Small intestine (tissue), 16 donors: ENCODE measurements at places on chromosomes 5 and 9.
A peak's percentile ranks its signal among the peaks of the same experiment; 100 is the strongest.

DNA sequence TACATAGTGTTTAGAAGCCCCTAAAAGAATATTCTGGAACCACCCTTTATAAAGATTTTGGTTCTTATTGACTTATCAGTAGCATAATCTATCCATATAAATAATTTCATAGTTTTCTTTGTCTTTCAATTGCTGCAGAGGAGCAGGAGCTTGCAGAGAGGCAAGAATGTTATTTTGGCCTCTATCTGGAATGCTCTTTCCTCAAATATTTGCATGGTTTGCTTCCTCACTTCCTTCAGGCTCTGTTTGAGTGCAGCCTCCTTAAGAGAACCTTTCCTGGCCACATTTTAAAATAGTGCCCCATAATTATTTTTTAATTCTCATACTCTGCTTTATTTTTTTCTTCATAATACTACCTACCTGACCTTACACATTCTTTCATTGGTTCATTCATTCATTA is 1.5 kb downstream of the C5 start:
- H3K27me3 ChIP-seq: no peaks in the 10 kb centered on the region
- H3K27ac ChIP-seq: no peak overlapping the region
- H3K4me1 ChIP-seq: no peaks in the 10 kb centered on the region
- H3K36me3 ChIP-seq: no peaks in the 10 kb centered on the region
- H3K4me3 ChIP-seq: peak overlapping the region; percentile 36

DNA sequence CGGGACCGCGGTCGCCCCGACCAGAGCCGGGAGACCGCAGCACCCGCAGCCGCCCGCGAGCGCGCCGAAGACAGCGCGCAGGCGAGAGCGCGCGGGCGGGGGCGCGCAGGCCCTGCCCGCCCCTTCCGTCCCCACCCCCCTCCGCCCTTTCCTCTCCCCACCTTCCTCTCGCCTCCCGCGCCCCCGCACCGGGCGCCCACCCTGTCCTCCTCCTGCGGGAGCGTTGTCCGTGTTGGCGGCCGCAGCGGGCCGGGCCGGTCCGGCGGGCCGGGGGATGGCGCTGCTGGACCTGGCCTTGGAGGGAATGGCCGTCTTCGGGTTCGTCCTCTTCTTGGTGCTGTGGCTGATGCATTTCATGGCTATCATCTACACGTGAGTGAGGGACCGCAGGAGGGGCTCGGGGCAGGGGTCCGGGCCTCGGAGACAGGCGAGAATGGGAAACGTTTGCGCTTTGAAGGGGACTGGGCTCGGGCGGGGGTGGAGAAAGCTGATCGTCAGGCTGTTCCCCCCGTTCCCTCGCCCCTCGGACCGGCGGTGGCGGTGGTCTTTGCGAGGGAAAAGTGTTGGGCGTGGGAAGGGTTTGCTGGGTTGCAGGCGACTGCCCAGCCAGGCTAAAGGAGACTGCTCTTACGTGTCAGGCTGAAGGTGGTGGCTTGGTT is 457 bp downstream of the UGCG start:
- H3K27ac ChIP-seq: peak overlapping the region; percentile 90
- DNase-seq: no peak
- peak overlapping the region; percentile 99 for H3K4me3 ChIP-seq

- no peaks in the 10 kb centered on the region for H3K4me1 ChIP-seq
- no peaks in the 10 kb centered on the region for H3K36me3 ChIP-seq
Observed at GRCh38 chr9:27094640-27095298, 14.3 kb upstream of the TEK start.

DNA sequence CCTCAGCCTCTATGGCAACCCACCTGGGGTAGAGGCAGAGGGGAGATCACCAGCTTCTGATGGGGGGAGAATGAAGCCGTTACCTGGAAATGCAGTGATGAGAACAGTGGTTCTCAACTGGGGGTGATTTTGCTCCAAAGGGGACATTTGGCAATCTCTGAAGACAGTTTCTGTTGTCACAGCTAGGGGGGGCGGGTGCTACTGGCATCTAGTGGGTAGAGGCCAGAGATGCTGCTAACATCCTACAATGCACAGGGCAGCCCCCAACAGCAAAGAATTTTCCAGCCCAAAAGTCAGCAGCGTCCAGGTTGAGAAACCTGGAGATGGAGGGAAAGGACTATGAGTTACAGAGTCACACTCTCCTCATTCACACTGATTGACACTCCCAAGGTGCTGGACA is 84.5 kb downstream of the FGF1 start:
- no peak for DNase-seq
- peaks cover 3% of the 10 kb centered on the region for H3K27me3 ChIP-seq
- H3K4me1 ChIP-seq: no peaks in the 10 kb centered on the region
- no peak overlapping the region for H3K27ac ChIP-seq
- no peak overlapping the region for H3K4me3 ChIP-seq

GRCh38 chr5:95600557-95600956 is 19.3 kb upstream of the GPR150 start:
- H3K27ac ChIP-seq: no peak overlapping the region
- no peak for DNase-seq
- no peak overlapping the region for H3K4me3 ChIP-seq
- H3K36me3 ChIP-seq: no peaks in the 10 kb centered on the region
- no peaks in the 10 kb centered on the region for H3K4me1 ChIP-seq
- H3K27me3 ChIP-seq: no peaks in the 10 kb centered on the region

- no peaks in the 10 kb centered on the region for H3K27me3 ChIP-seq
- no peak overlapping the region for H3K27ac ChIP-seq
- DNase-seq: no peak
- H3K4me1 ChIP-seq: no peaks in the 10 kb centered on the region
- H3K36me3 ChIP-seq: no peaks in the 10 kb centered on the region
- H3K4me3 ChIP-seq: no peak overlapping the region
Observed at GRCh38 chr5:127389601-127390000, 99.0 kb downstream of the MEGF10 start.

- H3K4me3 ChIP-seq: no peak overlapping the region
- peak; percentile 73 for DNase-seq
- H3K4me1 ChIP-seq: no peaks in the 10 kb centered on the region
Observed at GRCh38 chr9:78239506-78239905, 3.6 kb downstream of the CEP78 start.

DNA sequence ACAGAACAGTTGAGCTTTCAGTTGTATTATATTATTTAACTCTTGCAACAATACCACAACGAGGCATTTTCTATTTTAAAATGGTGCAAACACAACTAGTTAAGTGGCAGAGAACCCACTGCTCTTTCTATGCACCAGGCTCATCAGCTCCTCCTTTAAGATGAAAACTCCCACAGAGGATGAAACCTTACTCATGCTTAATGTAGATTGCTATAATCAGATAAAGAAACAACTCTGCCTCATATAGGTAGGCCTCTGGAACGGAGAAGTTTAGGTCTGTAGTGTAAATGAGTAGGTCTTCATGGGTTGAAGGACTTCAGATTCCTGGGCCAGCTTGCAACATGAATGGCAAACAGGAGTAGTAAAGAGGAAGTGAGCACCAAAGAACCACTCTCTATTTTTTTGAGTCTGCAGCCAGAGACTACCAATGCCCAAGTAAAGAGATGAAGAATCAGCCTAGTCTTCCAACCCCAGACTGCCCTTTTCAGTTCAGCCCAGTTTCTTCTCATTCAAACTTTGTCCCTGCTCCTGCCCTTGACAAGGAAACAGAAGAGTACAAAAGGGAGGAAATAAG is 33.9 kb downstream of the HACD4 start:
- no peak for DNase-seq
- H3K4me3 ChIP-seq: no peak overlapping the region
- H3K36me3 ChIP-seq: peaks cover 9% of the 10 kb centered on the region

- no peak overlapping the region for H3K27ac ChIP-seq
- no peak for DNase-seq
- no peak overlapping the region for H3K4me3 ChIP-seq
Observed at GRCh38 chr5:119420169-119420568, 32.1 kb upstream of the HSD17B4 start.

DNA sequence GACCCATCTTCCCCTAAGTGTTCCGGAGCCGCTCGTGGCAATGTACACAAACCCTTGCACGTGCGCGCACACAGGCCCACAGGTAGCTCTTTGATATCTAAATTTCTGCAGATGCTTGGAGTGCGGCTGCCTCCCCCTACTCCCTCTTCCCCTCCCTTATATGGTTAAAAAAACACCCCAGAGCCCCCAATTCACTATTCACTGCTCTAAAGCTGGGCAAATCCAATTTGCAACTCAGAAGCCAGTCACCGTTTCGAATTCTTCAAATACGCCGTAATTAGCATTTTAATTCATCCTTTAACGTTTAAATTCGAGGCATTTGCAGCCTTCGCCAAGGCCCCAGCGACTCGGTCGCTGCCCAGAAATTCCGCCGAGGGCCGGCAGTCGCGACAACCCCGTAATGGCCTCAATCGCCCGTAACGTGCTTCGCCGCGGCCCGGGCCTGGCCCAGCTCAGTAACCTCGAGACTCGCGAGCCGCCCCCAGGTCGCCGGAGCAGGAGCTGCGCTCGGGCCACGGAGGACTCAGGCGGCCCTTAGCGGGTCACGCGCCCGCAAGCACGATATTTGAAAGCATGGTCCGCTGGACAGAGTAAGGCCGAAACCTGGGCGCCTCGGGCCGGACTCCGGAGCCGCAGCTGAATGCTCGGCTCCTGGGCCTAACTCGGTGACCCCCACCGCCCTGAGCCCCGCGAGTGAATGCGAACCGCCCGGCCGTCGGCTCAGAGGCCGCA is 1.3 kb downstream of the IRX2 start:
- H3K4me3 ChIP-seq: no peak overlapping the region
- H3K36me3 ChIP-seq: no peaks in the 10 kb centered on the region
- peak; percentile 11 for DNase-seq
- peaks cover 49% of the 10 kb centered on the region for H3K27me3 ChIP-seq
- no peaks in the 10 kb centered on the region for H3K4me1 ChIP-seq

DNA sequence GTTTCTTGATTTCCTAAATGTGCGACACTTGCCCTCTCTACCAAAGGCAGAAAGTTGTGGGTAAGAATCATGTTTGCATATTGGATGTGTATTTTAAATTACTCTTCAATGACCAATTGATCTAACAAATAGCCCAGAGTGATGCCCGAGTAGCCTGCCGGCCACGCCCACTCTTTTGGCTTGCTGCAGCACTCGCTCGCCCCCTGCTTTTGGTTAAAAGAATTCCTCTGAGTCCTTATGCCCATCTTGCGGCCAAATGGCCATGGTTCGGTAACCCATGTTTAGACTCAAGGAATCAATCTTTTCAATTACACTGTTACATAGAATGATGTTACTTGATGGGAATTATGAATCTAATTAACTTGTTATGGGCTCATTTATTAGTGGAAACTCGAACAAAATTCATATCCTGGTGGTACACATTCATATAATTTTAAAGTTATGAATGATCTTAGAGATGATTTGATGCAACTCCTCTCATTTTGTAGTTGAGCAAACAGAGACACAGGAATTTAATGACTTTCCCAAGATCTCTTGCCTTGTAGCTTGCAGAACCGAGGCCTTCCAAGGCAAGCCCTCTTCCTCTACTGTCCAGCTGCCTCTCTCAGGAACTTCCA is 36.5 kb downstream of the PPIC start:
- no peak for DNase-seq
- no peak overlapping the region for H3K4me3 ChIP-seq
- H3K36me3 ChIP-seq: peaks cover 8% of the 10 kb centered on the region
- H3K27me3 ChIP-seq: no peaks in the 10 kb centered on the region
- no peak overlapping the region for H3K27ac ChIP-seq

GRCh38 chr9:2059274-2059929 is 44.3 kb downstream of the SMARCA2 start:
- no peak overlapping the region for H3K4me3 ChIP-seq
- peaks cover 16% of the 10 kb centered on the region for H3K36me3 ChIP-seq
- no peaks in the 10 kb centered on the region for H3K4me1 ChIP-seq
- DNase-seq: no peak

- H3K27ac ChIP-seq: no peak overlapping the region
- no peak for DNase-seq
- H3K4me3 ChIP-seq: no peak overlapping the region
- no peaks in the 10 kb centered on the region for H3K4me1 ChIP-seq
- no peaks in the 10 kb centered on the region for H3K27me3 ChIP-seq
Observed at GRCh38 chr5:34587355-34588241, 68.5 kb upstream of the RAI14 start.

DNA sequence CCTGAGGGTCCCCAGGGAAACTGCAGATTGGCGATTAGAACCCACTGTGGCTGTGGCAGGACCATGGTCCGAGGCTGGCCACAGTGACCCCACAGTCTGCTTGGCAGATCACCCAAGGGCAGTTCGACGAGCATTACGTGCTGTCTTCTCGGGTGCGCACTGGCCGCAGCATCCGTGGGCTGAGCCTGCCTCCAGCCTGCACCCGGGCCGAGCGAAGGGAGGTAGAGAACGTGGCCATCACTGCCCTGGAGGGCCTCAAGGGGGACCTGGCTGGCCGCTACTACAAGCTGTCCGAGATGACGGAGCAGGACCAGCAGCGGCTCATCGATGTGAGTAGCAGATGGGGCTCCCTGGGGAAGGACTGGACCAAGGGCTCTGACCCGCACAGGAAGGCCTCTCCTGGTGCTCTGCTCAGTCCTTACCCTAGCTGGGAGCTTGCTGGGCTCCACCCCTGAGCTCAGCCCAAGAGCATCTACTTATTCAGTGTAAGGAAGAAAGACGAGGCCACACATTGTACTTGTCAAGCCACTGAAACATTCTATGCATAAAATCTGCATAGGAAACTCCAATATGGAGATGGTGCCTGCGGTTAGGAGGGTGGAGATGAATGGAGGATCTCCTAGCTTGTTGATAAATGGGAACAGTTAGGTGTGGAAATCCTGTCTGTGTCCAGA is 21.9 kb downstream of the CKMT2 start:
- H3K27me3 ChIP-seq: no peaks in the 10 kb centered on the region
- H3K4me3 ChIP-seq: no peak overlapping the region
- H3K4me1 ChIP-seq: no peaks in the 10 kb centered on the region
- H3K27ac ChIP-seq: no peak overlapping the region
- DNase-seq: no peak

- H3K4me1 ChIP-seq: no peaks in the 10 kb centered on the region
- DNase-seq: no peak
- H3K4me3 ChIP-seq: no peak overlapping the region
- H3K27ac ChIP-seq: no peak overlapping the region
Observed at GRCh38 chr5:167961731-167962130, 329.7 kb upstream of the WWC1 start.

DNA sequence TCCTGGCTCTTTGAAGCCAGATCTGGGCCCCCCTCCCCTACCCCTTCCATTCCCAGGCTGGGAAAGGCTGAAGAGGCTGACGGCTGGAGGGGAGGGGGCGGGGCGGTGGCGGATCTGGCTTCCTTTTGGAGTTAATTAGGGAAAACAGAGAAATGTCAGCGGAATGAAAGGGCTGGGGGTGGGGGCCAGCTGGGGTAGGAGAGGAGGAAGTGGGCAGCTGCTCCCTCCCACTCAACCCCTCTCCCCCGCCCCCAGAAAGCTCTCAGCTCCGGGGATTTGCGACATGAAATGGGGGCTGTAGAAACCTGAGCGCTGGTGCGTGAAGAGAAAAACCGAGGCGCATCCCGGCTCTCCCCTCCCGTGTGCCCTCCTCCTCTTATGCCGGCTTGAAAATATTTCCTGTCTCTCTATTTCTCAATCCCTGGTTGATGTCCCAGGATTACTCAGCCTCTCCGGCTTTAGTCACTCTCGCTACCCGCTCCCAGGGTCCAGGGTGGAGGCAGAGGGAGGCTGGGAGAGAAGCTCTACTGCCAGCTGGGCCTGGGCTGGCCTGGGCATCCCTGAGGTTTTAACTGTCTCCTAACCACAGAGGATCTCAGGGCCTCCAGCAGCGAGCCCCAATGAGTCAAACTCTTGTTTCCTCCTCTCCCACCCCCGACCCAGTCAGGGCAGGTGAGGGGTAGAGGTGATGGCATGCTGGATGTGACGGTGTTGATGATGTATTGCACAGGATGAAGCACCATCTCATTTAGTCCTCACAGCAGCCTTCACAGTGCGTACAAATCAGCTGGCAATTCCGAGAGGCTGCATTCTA is 20.1 kb downstream of the PCDHGC5 start:
- no peaks in the 10 kb centered on the region for H3K27me3 ChIP-seq
- H3K36me3 ChIP-seq: no peaks in the 10 kb centered on the region
- no peak overlapping the region for H3K4me3 ChIP-seq
- DNase-seq: no peak
- H3K4me1 ChIP-seq: peaks cover 31% of the 10 kb centered on the region
- H3K27ac ChIP-seq: peak overlapping the region; percentile 77
